ENCODE measurements at places on chromosomes 16 and 17.
A peak's percentile ranks its signal among the peaks of the same experiment; 100 is the strongest.

- no peak overlapping the region for H3K4me3 ChIP-seq
- H3K36me3 ChIP-seq, result no peaks in the 10 kb centered on the region
- H3K27ac ChIP-seq, result no peak overlapping the region
- H3K4me1 ChIP-seq, result no peaks in the 10 kb centered on the region
- H3K27me3 ChIP-seq, result no peaks in the 10 kb centered on the region
Observed at GRCh38 chr16:23863511-23864422, 28.0 kb downstream of the PRKCB start.

- H3K4me1 ChIP-seq, result no peaks in the 10 kb centered on the region
- no peak overlapping the region for H3K27ac ChIP-seq
- H3K36me3 ChIP-seq, result no peaks in the 10 kb centered on the region
- H3K27me3 ChIP-seq, result no peaks in the 10 kb centered on the region
Observed at GRCh38 chr16:70715860-70716357, 30.1 kb upstream of the MTSS2 start.

- no peak for DNase-seq
- H3K4me3 ChIP-seq, result no peak overlapping the region
- no peaks in the 10 kb centered on the region for H3K4me1 ChIP-seq
- no peaks in the 10 kb centered on the region for H3K27me3 ChIP-seq
- H3K27ac ChIP-seq, result no peak overlapping the region
- H3K36me3 ChIP-seq, result no peaks in the 10 kb centered on the region
Observed at GRCh38 chr16:79982361-79982760, 381.8 kb upstream of the MAF start.

DNA sequence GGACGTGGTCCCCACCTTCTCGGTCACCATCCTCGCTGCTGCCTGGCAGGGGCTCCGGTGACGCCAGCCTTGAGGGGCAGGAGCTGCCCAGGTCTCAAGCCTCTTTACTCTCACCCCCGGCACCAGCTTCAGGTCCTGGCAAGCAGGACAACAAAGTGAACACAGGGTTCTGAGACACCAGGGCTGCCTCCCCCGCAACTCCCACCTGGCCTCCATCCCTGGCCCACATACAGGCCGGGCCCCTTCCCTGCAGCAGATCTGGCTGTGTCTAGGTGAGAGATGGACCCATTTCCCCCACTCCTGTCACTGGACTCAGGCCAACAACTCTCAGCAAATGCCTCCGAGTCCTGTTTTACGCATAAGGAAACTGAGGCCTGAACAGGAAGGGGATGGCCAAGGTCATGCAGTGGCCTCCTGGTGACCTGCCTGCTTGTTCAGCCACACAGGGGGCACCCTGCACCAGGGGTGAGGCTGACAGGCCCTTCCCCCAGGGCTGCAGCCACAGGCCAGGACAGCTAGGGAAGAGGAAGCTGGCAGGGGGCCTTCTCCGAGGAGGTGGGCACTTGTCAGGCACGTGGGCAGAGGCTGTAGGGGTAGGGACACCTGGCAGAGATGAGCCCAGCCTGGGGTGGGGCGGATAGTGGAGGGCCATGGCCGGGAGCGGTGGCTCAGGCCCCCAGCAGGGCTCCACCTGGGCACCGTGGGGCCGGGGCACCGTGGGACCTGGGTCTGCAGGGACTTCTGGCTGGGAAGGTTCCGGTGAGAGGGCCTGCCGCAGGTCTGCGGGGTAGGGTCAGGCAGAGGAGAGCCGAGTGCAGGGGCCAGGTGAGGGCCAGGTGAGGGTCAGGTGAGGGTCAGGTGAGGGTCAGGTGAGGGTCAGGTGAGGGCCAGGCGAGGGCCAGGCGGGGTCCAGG is 46.7 kb upstream of the PVALEF start:
- peaks cover 7% of the 10 kb centered on the region for H3K4me1 ChIP-seq
- H3K4me3 ChIP-seq, result no peak overlapping the region
- H3K27ac ChIP-seq, result no peak overlapping the region
- H3K36me3 ChIP-seq, result no peaks in the 10 kb centered on the region

DNA sequence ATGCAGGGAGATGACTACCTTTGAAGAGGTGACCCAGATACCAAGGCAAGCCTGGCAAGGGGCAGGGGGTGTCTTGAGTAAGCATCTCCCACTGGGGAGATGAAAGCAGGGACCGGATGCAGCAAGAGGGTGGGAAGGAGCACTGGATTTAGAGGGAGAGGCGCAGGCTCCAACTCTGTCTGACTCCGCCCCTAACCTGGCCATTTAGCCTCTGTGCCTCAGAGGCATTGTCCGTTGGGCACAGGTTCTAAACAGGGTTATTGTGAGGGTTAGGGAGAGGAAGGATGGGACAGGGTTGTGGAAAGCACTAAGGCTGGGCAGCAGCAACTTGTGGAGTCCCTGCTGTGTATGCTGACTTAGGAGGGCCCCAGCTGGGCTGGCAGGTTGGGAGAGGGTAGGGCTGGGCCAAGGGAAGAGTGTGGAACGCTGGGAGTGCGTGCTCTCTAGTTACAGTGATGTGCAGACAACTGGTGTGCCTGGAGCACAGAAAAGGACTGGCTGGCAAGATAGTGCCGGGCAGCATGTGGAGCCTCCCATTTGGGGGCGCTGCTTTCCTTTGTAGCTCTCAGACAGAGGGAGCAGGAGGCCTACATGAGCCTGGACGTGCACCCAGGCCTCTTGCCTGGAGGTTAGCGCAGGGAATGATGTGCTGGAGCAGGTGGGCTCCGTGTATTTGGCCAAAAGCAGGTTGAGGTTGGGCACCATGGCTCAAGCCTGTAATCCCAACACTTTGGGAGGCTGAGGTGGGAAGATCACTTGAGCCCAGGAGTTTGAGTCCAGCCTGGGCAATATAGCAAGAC is 26.2 kb downstream of the TBX2 start:
- no peak for DNase-seq
- H3K36me3 ChIP-seq, result no peaks in the 10 kb centered on the region
- peaks cover 16% of the 10 kb centered on the region for H3K27me3 ChIP-seq
- no peak overlapping the region for H3K4me3 ChIP-seq

GRCh38 chr17:16363749-16364536 is 10.7 kb upstream of the CENPV start:
- DNase-seq, result peak; percentile 70
- H3K27ac ChIP-seq, result no peak overlapping the region
- no peaks in the 10 kb centered on the region for H3K4me1 ChIP-seq
- no peak overlapping the region for H3K4me3 ChIP-seq

DNA sequence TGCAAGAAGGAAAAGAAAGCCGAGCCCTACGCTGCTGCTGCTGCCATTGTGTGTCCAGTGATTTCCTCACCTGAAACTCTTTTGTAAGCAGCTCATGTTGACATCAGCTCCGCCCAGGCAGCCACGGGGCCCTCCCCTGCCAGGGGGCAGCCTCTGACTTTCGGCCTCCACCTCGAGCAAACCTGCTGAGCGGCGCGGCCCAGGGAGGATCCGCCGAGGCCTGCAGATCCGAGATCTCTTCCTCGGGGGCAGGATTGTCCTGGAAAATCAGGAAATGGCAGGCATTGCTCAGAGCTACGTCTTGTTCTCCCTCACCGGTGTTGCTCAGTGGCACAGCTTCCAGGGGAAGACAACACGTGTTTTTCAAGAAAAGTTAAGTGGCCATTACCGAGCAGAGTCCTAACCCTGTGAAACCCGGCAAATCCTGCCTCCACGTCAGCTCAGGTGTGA is 35.6 kb upstream of the ZNF750 start:
- peaks cover 23% of the 10 kb centered on the region for H3K4me1 ChIP-seq
- no peaks in the 10 kb centered on the region for H3K27me3 ChIP-seq
- H3K27ac ChIP-seq, result peak overlapping the region; percentile 52
- peak; percentile 4 for DNase-seq

GRCh38 chr17:13428611-13429042 is 173.1 kb downstream of the HS3ST3A1 start:
- H3K4me3 ChIP-seq, result no peak overlapping the region
- H3K36me3 ChIP-seq, result no peaks in the 10 kb centered on the region
- H3K27ac ChIP-seq, result no peak overlapping the region
- H3K27me3 ChIP-seq, result no peaks in the 10 kb centered on the region

Data from endothelial cell of umbilical vein (primary cell).